ENCODE measurements at places on chromosomes 3 and 15. TPM values are rescaled to one million over a fixed set of nuclear protein-coding genes. Genes with fewer than 3 reads are reported as not detected.
A peak's percentile ranks its signal among the peaks of the same experiment; 100 is the strongest.

Gene UROC1
- not detected for total RNA-seq

Gene EBLN2
- 5.0 TPM for total RNA-seq

Gene GOLGA6L10
- 2.5 TPM for total RNA-seq

Gene CELF6
- 0.18 TPM for total RNA-seq

Gene SLC22A14
- not detected for total RNA-seq

Gene NAALADL2
- total RNA-seq, result 0.60 TPM

Gene C3orf18
- 37.9 TPM for total RNA-seq

- no peak for DNase-seq
These were observed 238.8 kb downstream of the GAP43 start for GRCh38 chr3:115862099-115862498.

DNA sequence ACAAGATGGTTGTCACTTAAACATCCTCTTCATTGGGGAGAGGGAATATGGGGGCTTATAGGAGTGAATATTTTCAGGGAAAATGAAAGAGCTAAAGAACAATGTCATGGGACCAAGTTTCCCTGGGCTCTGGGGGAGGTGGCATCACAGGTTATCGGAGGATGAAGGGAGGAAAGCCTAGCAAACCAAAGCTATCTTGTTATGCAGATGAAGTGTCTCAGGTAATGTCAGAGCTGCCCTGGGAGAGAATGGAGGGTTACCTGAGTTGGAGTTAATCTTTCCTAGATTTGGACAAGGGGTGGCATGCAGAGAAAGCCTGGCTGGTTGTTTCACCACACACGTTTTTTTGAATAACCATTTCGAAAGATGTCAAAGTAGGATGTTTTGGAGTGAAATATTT, 308.1 kb upstream of the ATP10A start:
- no peak for DNase-seq

GRCh38 chr3:71064956-71065763, 518.4 kb downstream of the FOXP1 start:
- peak; percentile 60 for DNase-seq

DNA sequence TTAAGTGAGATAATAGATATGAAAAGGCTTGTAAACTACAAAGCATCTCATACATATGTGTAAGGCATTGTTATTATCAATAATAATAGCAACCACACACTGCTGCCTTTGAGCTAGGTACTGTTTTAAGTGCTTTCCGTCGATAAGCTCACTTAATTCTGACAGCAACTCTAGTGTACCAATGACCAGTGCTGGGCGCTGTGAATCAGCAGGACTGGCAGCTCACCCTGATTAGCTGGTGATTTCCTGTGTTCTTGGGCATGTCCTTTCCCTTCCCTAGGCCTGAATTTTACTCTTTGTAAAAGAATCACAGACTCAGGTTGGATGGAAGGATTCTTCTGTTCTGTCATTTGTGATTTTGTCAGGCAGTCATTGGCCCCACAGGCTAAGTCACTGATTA, 215.6 kb downstream of the LPP start:
- no peak for DNase-seq

- DNase-seq, result no peak
These were observed 109.1 kb upstream of the LRIG1 start for GRCh38 chr3:66609660-66610561.

DNA sequence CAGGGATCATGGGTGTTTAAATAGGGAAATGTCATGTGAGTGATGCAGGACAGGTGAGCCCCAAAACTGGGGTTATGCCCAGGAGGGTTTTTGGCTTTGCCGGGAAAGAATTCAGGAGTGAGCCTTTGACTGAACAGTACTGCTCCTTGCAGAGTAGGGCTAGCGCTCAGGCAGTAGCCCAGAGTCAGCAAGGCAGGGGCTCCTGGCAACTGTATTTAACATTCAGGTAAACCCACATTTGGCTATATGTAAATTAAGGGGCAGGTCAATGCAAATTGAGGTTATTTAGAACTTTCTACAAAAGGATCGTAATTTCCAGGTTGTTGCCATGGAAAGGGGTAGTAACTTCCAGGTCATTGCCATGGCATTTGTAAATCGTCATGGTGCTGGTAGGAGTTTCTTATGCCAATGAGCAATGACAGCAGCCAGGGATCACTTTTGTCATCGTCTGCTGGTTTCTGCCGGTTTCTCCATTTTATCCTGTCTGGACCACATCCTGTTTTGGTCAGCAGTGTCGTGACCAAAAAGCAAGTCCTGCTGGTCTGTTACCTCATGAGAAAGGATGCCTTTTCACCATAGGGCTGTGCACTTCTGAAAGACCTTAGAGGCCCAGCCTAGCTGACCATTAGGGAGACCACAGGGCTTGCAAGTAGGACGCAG, 24.3 kb downstream of the MTHFS start:
- DNase-seq, result peak; percentile 63

- no peak for DNase-seq
These were observed 161.5 kb downstream of the ARRDC4 start for GRCh38 chr15:98121957-98122356.

DNA sequence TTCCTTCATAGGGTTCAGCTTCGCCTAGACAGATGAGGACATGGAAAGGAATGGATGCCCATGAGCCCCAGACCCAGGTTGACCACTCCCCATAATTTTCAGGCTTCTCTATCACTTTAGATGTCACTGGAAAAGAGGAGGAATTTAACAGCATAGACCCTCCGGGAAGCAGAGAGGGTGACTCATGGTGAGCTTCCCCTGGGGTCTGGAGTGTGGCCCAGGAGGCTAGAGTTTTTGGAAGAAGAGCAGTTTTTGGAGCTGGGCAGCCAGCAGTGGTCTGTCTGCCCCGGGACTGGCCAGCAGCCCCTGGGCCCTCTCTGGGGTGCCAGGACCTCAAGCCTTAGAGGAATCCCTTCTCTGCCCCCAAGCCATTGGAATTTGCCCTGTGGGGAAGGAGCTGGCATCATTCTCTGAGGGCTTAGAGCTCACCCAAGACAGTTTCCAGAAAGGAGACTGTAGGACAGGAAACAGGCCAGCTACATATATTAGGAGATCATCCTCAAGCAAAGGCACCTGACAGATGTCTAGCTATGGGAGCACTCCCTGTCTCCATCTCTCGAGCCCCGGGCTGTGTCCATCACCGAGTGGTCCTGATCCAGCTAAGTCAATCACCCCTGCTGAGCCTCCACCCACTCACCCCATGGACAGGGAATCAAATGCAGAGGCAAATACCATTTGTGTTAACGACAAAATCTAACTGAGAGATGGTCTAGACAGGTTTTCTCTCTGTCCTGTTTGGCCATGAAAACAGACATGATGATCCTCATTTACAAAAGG, 67.3 kb downstream of the MEGF11 start:
- no peak for DNase-seq

DNA sequence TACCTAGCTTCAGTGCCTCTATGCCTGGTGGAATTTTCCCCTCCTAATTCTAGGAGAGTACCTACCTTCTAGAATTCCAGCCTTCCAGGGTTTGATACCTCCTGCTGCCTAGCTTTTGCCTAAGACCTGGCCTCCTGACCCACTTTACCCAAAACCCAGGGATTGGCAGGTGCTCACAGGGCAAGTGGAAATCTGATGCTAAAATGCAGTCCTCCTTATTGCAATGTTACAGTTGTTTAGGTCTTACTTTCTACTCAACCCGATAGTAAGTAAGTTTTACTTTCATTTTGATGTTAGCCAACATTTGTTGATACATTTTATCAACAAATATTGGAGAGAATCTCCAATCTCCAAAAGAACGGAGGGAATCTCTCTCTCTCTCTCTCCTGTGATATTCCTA, 275.9 kb downstream of the DOCK3 start:
- no peak for DNase-seq

GRCh38 chr15:28133281-28133680, 34.2 kb upstream of the OCA2 start:
- DNase-seq, result no peak

DNA sequence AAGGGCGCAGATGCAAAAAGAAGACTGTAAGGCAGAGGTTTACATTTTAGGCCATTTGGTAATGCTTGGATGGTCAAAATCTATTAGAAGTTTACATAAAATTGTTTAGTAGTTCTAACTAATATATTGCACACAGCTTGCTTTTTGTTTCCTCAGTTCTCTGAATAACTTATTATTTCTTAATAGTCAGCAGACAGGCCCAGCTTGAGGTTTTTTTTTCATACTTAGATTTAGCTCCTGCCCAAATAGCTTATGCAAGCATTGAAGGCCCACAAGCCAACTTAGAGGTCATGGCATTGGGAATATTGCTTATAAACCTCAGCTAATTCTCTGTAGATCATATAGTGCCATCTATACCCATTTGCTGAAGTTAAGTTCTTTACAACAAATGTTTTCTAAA, 172.5 kb downstream of the RAP2B start:
- no peak for DNase-seq

DNA sequence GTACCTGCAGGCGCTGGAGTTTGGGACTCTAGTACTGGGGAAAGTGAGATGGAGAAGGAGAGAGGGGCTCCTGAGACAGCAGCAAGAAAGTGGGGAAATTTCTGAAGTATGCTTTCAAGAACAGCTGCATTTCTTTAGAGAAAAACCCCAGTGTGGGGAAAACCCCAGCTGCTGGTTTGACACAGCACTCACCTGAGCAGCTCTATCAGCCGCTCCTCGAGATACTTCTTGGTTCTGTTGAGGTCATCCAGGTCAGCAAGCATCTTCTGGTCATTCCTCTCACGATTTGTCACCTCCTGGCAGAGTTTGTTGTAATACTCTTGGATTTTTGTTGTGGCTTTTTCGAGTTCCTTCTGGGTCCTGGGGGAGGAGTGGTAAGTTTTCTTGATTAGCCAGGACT, 18.8 kb downstream of the CXCR6 start:
- DNase-seq, result peak; percentile 76

GRCh38 chr3:122255757-122256439, 69.2 kb upstream of the CSTA start:
- DNase-seq, result no peak

DNA sequence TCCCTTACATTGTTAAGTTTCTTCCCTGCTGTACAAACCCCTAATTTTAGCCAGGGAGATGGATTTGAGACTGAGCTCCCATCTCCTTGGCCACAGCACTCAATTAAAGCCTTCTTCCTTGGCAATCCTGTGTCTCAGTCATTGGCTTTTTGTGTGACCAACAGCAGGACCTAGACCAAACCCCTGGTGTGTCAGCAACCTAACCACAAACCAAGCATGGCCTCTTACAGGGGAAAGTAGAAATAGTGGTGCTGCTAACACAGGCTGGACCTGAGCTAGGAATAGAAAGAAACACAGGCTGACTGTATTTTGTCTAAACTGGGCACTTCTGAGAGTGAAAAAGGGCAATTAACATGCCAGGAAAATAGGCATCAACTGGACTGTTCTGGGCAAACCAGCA, 37.9 kb downstream of the PPCDC start:
- DNase-seq, result peak; percentile 29

- DNase-seq, result no peak
These were observed 9.6 kb downstream of the PLA2G4F start for GRCh38 chr15:42146551-42147430.

DNA sequence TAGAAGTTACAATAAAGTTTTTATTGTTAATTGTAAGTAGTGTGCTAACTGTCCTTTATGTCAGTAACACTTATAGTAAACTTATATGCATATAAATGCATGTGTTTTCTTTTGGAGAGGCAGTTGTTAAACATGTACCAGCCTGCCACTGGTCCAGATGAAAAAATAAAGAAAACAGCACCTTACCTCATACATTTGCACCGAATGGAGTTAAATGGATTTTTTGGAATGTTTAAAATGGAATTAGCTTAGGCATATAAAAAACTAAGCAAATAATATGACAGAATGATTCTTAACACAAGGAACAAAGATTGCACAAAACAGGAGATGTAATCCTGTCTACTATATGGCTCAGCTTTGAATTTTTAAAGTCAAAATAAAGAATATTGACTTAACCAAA, 50.2 kb upstream of the ALDH1A3 start:
- DNase-seq, result no peak

DNA sequence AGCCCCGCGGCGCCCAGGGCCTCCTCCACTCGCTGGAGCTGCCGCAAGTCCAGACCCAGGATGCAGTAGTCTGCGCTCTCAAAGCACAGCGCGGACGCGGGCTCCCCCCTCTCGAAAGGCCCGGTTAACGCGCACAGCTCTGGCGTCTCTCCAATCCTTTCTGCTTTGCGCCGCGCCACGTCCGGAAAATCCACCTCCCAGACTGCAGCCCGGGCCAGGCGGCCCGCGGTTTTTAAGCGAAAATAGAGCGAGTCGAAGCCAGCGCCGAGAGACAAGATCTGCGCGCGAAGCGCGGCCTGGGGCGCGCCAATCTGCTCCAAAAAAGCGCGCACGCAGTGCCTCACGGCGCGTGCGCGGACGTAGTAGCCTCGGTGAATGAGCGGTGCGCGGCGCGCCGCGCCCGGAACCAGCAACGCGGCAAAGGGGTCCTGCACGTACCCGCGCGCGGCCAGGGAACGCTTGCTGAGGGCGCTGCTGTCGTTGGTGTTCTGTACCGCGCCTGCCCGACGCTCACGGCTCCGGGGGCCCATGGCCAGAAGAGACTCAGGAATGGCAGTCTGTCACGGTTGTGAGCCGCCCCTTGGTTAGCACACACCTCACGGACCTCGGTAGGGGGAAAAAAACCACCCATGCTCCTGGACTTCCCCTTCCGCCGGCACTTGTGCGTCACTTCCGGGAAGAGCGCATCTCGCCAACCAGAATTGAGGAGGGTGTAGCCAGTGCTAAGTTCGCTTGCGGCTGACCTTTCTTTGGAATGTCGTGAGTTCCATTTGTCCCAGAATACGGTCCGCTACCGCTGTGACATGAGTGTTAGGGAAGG, at the start of gene LCMT2:
LCMT2 (minus strand) TSS at position 614 of the 820 bp plus-strand sequence; CDS start at position 530, 84 bp downstream.
- DNase-seq, result peak; percentile 93

- DNase-seq, result no peak
These were observed 1141.2 kb upstream of the EPHA6 start for GRCh38 chr3:95673215-95673614.

Data from activated CD8-positive, alpha-beta T cell treated with anti-CD3 and anti-CD28 coated beads for 36 hours (primary cell).